Stimulated activated CD4-positive, alpha-beta T cell treated with anti-CD3 and anti-CD28 coated beads, Interleukin-2, amount 100 ng/mL, for 4 hours (primary cell): ENCODE measurements at places on chromosomes 3 and 15.

- DNase-seq, result no peak
Measured at GRCh38 chr3:152769523-152769922, 65.4 kb upstream of the P2RY1 start.

DNA sequence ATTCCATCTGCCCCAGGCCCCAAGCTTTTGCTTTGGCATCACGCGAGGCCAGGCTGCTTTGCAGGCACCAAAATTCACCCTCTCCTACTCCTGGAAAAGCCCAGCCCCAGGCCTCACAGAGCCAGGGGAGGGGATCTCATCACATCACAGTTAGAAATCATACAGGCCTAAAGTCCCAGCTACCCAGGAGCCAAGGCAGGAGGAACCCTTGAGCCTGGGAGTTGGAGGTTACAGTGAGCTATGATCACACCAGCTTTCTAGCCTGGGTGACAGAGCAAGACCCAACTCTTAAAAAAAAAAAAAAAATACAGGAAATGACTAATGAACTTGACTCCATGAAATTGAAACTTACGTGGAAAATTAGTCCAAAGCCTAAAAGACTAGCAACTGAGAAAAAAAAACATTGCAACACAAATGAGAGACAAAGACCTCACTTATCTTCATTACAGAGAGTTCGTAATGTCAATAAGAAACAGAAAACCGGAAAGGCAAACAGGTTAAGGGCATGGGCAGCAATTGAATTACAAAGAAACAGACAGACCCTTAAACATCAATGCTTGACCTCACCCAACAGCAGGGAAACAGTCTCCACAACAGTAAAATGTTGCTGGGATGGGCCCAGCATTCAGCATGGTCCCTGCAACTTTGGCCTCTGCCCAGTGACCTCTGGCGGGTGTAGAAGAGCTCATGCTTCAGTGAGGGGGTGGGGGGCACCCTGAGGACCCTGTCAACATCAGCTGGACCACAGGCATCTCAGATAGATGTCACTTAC is 151.5 kb downstream of the LRRK1 start:
- DNase-seq, result no peak

GRCh38 chr3:13282986-13283876 is 136.9 kb downstream of the NUP210 start:
- no peak for DNase-seq

DNA sequence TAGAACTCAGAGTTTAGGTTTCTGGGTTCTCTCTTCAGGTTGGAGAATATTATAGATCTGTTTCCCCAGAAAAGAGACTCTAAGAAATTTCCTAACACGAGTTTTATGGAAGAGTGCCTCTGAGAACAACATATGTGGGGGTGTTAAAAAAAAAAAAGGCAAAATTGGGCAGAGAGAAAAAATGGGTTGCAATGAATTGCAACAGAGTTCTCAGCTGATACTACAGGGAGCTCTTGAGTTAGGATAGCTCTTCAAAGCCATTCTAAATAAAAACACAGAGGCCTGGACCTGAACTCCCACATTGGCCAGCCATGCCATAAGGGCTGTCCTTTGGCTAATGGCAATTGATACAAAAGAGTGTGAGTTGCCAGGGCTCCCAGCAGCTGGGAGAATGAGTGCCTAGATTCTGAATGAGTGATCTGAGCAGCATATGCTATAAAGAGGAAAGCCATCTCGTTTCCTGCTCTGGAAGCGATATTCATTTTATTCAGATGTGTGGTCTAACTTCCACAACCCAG is 20.1 kb upstream of the UBE2E2 start:
- no peak for DNase-seq

- no peak for DNase-seq
Measured at GRCh38 chr3:114690911-114691310, 397.1 kb downstream of the TIGIT start.

DNA sequence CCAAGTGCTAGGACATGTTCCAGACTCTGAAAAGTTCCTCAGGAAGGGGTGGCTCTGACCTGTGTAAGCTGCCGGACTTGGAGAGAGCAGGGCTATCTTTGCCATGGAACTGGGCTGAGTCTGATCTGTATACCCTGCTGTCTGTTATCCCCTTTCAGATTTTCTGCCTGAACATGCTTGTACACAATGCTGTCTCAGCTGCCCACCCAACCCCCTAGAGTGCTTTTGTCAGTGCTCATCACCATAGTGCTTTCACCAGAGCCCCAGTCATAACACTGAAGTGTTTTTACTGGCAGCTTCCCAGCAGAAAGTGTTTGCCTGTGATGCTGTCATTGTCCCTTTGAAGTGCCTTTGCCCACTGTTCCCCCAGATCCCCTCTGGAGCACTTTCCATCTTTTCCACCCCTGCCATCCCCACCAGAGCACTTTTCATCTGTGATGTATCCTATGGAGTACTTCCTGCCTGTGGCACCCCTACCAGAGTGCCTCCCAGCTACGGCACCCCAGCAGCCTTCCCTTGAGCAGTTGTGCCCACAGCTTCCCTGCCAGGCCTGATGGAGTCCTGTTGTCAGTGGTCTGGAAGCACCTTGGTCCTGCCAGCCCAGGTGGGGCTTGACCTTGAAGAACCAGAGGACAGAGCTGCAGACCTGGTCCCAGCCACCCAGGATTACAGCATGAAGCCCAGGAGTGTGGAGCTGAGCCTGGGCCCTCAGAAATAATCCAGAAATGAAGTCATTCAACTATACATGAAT is 397.7 kb downstream of the DIPK2A start:
- no peak for DNase-seq

DNA sequence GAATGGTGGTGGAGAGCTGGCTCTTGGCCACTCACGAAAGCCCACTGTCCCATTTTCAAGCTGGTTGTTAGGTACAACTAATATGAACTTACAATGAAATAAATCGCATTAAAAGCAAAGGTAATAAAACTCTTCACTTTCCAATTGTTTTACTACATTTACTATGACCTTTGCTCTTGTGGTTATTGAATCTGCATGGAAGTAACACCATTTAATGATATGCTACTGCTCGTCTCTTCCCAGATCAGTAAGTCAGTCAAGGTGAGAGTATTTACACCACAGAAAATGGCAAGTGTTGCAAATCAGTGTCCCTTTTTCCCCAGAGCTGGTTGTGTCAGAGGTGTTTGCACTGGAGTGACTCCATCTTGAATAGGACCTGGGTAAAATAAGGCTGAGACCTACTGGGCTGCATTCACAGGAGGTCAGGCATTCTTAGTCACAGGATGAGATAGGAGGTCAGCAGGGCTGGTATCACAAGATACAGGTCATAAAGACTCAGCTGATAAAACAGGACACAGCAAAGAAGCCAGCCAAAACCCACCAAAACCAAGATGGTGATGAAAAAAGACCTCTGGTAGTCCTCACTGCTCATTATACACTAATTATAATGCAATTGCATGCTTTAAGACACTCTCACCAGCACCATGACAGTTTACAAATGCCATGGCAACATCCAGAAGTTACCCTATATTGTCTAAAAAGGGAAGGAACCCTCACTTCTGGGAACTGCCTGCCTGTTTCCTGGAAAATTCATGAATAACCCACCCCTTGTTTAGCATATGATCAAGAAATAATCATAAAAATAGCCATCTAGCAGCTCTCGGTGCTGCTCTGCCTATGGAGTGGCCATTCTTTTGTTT is 57.6 kb downstream of the FRMD4B start:
- no peak for DNase-seq

DNA sequence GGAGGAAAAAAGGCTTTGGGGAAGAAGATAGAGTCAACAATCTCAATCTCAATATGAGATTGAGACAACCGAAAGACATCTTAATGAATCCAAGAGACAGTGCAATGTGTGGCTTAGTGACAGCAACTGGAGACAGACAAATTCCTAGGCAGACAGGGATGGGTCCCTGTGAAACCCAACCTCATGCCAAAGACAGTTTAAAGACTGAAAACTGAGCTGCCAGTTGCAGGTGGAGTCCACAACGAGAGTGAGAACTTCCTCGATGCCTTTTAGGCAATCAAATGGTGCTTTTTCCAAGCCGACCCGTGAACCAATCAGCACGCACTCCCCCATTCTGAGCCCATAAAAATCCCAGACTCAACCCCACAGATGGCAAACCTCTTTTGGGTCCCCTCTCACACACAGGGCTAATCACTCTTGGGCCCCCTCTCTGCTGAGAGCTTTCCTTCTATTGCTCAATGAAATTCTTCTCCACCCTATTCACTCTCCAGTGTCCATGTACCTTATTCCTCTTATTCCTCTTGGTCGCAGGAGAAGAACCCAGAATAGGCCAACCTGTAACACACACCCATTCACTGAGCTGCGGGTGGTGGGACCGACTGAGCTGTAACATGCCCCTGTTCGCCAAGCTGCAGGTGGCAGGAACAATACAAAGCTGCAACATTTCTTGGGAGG is 34.8 kb downstream of the ZMAT3 start:
- DNase-seq, result no peak

DNA sequence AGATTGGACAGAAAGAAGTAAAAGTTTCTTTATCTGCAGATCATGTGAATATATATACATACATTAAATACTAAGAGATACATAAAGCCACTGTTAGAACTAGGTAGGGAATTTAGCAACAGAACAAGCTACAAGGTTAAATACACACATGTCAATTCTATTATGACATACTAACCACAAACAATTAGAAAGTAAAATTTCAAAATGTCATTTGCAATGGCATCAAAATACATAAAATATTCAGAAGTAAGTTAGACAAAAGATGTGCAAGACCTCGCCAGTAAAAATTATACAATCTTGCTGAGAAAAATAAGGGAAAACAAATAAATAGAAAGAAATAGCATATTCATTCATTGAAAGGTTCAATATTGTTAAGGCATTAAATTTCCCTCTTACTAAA is 200.0 kb upstream of the HES1 start:
- no peak for DNase-seq

DNA sequence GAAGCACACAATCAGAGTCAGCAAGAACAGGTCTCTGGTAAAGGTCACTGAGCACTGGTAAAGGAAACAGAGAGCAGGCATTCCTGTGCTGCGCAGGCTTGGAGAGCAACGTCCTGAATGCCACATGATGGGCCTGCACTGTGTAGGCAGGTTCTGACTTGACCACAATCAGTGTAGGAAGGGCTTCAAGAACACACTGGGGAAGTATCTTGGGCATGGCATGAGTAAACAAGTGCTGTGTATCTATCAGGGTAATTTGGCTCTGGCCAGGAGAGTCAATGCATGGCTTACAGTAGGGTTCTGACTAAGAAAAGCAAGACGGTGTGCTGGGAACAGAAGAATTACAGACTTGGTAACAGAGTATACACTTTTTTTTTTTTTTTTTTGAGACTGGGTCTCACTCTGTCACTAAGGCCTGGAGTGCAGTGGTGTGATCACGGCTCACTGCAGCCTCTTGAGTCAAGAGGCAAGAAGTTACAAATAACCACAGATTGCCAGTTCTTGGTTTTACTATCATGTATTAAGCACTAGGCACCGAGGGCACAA is 30.6 kb downstream of the TBC1D2B start:
- no peak for DNase-seq

- DNase-seq, result no peak
Measured at GRCh38 chr3:13851997-13852637, 27.8 kb downstream of the WNT7A start.

DNA sequence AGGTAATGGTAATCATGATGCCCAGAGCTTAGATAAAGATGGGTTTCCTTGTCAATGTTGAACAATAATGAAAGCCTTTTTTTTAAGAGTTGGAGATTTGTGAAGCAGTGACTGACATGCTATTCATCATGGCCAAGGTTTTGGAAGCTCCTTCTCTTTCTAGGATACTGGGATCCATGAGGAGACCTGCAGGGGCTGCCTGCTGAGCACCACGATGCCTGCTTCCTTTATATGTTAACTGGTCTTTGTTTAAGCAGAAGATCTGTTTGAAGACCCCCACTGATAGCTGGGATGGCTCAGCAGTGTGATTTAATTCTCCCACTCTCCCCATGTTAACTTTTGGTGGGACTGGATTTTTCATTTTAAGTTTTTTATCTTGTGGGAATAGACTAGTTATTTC is 15.8 kb downstream of the RBP1 start:
- DNase-seq, result no peak

DNA sequence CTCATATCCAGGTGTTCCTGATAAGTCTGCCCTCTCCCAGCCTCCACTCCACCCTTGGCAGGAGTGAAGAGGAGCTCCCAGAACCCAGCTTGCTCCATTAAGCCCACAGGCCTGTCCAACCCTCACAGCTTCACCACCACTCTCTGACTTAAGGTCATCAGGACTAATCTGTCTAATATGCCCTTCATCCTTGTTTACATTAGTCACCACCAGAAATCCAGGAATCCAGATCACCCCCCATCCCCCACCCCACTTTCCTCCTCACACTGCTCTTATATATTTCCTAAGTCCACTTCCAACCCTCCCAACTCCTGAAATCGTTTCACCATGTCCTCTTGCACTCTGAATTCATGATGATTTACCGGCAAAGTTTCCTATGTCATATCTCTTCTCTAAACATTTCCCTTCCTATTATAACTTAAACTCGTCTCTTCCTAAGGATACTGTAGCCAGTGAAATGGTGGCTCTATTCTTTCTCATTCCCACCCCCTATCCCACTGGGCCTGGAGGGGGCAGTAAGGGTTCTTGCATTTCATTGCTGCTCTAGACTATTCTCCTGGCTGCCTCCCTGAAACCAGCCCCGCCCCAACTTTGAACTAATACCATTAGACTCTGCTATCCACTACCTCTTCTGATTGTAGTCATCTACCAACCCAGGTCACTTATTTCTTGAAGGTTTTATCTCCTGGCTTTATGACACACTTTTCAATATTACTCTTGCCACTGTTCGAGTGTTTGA is 43.4 kb downstream of the PPP2R3A start:
- DNase-seq, result no peak

GRCh38 chr3:173743516-173743915 is 346.0 kb downstream of the NLGN1 start:
- no peak for DNase-seq

DNA sequence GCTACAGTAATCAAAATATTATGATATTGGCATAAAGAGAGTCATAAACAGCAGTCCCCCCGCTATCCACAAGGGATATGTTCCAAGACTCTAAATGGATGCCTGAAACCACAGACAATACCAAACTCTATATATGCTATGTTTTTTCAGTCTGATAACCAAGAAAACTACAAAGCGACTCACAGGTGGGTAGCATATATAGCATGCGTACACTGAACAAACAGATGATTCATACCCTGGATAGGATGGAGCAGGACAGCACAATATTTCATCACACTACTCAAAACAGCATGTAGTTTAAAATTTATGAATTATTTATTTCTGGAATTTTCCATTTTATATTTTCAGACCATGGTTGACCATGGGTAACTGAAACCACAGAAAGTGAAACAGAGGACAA is 87.0 kb upstream of the PPP2R3A start:
- no peak for DNase-seq

GRCh38 chr3:71376911-71377310 is 206.6 kb downstream of the FOXP1 start:
- no peak for DNase-seq

DNA sequence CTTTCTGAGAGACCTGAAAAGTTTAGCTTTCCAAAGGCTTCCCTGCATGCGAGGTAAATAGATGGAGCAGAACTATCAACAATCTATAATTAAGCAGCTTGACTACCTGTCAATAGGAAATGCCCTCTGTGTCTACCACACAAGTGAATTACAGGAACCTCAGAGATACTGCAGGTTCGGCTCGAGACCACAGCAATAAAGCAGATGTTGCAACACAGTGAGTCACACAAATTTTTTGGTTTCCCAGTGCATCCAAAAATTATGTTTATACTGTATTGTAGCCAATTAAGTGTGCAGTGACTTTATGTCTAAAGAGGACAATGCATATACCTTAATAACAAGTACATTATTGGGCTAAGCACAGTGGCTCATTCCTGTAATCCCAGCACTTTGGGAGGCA is 252.0 kb downstream of the UBE2E2 start:
- no peak for DNase-seq
